ENCODE measurements at places on chromosomes 11 and 22.

- DNase-seq = no peak
These were observed 12.9 kb downstream of the TRPM5 start for GRCh38 chr11:2431395-2431794.

GRCh38 chr22:20106849-20107237 lies 9.1 kb upstream of the RANBP1 start:
- DNase-seq = no peak

GRCh38 chr22:29096736-29097669 lies 24.2 kb downstream of the KREMEN1 start:
- peak; percentile 62 for DNase-seq

GRCh38 chr22:43745783-43746356 lies 66.2 kb downstream of the EFCAB6 start:
- peak; percentile 90 for DNase-seq

GRCh38 chr11:2748814-2749554 lies 49.2 kb upstream of the KCNQ1OT1 start:
- DNase-seq = no peak

All from NCI-H510A treated with DMSO at 0.1 percent for 48 hours (cell line).